Esophagus squamous epithelium (tissue), 5 donors: ENCODE measurements at places on chromosomes 12 and 14.

DNA sequence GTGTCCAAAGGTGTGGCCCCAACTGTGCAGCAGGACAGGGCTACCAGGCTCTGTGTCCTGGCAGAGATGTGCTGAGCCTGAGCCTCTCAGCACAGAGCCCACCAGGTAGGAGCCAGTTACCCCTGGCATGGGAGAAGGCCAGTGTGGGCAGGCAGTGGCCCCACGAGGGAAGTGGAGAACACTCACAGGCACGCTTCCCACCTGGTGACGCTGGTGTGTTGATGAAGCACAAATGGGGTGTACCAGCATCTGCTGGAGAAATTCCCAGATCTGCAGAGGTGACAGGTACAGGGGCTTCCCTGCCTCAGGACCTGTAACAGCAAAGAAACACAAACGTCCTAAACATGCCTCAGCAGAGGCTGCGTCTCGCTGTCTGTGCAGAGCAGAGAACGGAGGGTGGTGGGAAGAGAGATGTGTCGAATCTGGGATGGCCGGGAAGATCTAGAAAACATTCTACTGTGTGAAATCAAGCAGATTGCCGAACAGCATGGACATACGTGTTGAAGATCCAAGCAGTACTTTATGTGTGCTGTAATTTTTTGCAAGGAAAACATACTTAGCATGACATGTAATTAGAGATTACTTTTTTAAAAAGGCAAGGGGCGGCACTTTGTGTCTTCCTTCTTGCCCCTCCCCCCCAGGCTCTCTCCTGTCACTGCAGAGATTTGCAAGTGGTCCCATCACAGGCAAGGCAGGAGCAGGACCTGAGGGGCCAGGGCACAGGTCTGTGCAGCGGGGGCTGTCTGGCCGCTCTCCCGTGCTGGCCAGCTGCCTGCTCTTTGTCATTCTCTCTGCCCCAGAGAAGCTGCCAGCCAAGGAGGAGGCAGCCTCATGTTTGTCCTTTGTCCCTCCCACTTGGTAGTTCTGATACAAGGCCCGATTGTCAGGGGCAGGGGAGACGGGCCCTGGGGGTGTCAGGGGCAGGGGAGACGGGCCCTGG lies 17.3 kb downstream of the HIP1R start:
- no peak for DNase-seq

DNA sequence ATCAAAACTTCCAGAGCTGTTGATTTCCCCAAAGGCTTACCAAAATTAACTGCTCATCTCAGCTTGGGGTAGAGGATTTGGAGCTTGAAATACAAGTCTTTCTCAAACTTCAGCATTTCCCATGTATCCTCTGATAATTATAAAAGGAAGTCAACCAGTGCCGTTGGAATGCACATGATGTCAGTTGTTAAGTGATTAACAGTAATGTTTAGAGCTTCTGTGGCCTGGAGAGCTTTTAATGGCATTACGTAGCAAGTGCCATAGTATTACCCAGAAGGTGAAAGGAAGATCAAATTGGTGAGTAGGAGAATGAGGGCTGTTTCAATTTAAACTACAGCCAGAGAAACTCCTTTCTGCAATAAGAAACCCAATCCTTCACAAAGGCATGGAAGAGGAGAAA lies 62.5 kb upstream of the PTPRR start:
- no peak for DNase-seq

GRCh38 chr12:13504074-13504473 lies 307.5 kb downstream of the EMP1 start:
- no peak for DNase-seq

DNA sequence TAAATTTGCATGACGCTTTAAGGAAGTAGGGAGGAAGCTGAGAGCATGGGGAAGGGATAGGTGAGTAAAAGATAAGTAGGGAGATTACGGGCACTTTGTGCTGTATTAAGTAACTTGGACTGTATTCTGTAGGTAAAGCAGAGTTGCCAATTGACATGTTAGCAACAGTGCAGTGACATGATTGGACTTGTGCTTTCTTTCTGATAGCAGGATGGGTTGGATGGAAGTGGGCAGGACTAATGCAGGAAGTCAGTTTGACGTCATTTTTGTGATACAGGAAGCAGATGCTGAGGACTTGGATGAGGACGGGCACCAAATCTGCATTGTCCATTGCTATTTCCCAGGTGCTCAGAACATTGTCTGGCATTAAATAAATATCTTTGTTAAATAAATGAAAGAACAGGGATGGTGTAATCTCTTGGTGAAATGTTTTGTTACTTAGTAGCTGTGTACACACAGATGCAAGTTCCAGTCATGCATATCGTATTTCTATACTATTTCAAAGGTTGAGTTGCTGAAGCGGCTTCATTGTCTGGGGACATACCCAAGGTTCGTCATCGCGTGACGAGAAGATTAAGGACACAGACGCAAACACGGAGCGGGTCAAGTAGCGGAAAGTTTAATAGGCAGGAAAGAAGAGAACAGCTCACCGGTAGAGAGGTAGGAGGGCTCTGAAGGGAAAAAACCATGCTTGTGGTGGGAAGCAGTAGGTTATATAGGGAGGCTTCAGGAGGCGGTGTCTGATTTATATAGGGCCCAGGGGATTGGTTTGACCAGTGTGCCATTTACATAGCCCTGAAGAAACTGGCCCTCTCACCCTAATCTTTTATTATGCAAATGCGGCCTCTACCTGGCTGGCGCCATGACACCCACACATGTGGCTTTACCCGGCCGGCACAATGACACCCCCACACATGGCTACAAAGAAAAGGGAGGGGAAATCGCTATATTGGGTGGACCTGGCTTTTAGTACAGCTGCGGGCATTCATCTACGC lies 30.7 kb downstream of the GUCY2C start:
- DNase-seq: no peak

GRCh38 chr14:89180546-89180945 lies 236.5 kb downstream of the FOXN3 start:
- DNase-seq: no peak

- DNase-seq: no peak
Observed at GRCh38 chr12:62396750-62397149, 69.9 kb upstream of the MON2 start.

GRCh38 chr14:96264853-96265252 lies 8.8 kb downstream of the BDKRB1 start:
- no peak for DNase-seq

DNA sequence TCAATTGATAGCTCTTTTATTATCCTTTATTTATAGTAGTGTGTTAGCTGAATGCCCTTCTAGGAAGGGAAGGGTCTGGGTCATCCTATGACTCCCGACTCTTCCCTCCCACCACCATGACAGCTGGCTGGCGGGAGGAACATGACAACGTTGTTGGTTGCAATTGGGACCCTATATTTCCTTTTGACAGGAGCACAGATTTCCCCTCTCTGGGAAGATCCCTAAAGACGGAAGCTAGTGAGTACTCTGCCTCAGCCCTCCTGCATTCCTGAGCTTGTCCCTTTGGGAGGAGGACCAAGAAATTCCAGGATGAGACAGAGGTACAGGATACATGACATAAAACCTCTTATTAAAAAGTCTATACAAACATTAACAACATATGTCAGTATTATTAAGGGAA lies 485.4 kb downstream of the NAV3 start:
- DNase-seq: no peak

- DNase-seq: no peak
Observed at GRCh38 chr14:22664261-22664660, 20.1 kb upstream of the OR6J1 start.

DNA sequence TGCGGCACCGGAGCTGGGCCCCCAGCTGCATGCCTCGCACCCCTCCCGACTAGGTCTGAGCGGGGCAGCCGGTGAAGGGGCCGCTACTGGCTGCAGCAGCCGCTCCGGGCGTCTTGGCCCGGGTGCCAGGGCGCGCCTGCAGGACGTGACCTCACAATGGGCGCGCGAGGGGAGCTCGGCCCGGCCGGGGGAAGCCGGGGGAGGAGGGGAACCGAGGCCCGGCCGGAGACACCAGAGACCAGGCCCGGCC lies 353 bp downstream of the BAG5 start:
- no peak for DNase-seq

DNA sequence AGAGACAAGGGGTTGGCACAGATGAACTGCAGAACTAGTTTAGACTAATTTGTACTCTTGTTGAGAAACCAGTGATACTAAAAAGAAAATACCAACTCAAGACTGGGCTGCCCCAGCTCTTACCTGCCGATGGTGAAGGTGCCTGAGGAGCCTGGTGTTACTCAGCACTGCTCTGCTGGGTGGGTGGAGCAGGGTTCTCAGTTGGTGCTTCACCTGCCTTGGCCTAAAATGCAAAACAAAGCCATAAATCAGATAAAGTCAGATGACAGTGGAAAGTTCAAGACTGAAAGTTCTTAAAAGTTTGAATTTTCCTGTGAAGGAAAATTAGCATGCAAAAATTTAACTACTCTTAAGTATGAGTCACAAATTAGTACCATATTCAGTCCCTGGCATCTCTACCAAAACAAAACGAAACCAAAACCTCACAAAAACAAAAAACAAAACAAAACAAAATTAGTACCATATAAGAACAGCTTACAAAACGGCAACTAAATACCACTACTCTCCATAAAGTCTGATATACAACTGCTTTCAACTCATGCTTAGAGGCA lies 21.9 kb downstream of the YBX3 start:
- DNase-seq: no peak

DNA sequence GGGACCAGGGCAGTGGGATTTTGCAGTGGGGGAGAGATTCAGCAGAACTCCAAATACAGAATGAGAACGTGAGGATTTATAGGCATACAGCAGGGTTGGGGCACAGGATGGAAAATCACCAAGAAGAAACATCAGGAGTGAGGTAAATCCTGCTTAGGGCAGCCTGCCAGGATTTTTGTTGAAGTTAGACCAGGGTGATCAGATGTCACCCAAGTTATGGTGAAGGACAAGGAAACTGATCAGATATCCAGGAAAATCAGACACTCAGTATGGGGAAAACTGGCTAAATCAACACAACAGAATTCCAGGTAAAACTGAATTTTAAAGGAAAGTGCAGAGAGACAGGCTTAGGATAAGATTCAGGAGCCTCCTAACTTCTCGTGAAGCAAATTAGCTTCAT lies 682.4 kb downstream of the TMEM121 start:
- DNase-seq: no peak

DNA sequence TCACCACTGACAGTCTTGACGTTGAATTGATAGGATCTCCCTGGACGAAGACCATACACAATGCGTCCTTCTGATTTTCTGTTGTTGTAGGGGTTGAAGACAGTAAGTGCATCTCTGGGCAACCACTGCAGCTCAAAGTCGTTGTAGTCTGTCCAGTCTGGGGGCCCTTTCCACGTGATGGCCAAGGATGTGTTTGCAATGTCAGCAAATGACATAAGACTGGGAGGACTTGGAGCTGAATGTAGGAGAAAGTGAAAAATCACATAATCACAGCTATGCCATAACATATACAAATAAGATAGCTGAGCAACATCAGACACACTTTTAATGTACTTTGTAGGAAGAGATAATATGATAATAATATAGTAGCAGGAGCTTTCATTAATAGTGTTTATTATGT lies 77.8 kb downstream of the PTPRB start:
- no peak for DNase-seq

GRCh38 chr12:9606247-9606646 lies 1.5 kb downstream of the KLRB1 start:
- no peak for DNase-seq

GRCh38 chr12:101077791-101078528 lies 132.1 kb downstream of the SLC5A8 start:
- DNase-seq: no peak

DNA sequence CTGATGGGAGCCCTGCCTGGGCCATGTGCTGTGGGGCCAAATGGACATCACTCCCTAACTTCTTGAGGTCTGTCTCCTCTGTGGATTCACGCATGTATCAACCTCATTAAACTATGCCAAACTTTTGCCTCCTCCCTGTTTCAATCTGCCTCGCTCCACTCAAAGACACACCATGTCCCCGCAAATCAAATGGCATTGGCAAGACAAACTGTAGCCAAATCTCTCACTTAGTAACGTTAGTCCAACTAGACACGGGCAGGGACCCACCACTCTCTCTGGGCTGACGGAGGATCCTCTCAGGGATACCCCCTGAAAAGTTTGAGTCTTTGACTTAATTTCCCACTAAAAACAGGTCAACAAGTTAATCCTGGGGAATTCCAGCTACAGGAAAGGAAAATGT lies 8.0 kb downstream of the ZBTB39 start:
- DNase-seq: no peak

GRCh38 chr12:106015646-106016045 lies 123.1 kb downstream of the NUAK1 start:
- no peak for DNase-seq

DNA sequence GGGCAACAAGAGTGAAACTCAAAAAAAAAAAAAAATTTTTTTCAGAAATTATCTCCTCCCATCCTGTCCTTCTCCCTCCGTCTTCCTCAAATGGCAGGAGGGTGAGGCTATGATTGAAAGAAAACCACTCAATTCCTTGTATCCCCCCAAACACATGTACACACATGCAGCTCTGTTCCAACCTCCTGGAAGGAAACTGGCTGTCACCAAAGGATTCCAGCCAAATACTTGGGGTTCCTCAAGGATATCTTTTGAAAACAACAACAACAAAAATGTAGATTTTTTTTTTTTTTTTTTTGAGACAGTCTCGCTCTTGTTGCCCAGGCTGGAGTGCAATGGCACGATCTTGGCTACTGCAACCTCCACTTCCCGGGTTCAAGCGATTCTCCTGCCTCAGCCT lies 46.8 kb upstream of the VASH1 start:
- no peak for DNase-seq

GRCh38 chr12:25692115-25693035 lies 139.3 kb upstream of the LMNTD1 start:
- no peak for DNase-seq

GRCh38 chr12:123939716-123940626 lies 32.7 kb downstream of the CCDC92 start:
- DNase-seq: no peak

- no peak for DNase-seq
Observed at GRCh38 chr12:71011261-71011660, 90.7 kb upstream of the PTPRR start.

GRCh38 chr12:26704214-26704613 lies 128.8 kb downstream of the ITPR2 start:
- no peak for DNase-seq

DNA sequence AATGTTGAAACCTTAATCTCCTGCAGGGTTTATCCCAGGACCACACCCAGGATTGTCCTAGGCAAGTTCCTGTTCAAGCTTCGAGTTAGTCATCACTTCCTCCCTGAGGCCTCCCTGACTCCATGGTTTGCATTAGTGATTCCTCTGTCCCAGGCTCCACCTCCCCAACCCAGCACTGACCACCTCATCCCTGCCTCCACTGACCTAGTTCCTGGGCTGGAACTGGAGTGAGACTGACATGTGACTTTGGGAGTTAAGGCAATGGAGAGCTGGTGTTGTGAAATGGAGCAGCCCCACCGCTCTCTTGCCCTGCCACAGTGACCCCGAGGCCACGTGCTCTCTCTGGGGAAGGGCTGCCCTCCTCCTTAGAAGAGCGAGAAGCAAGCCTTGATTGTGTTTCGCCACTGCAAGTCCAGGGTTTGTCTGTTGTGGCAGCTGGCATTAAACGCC lies 15.8 kb upstream of the DTX1 start:
- peak; percentile 21 for DNase-seq

- no peak for DNase-seq
Observed at GRCh38 chr12:3432176-3432742, 58.7 kb upstream of the PRMT8 start.

GRCh38 chr12:5567016-5567725 lies 135.3 kb downstream of the NTF3 start:
- DNase-seq: no peak
